GM19239 (cell line): ENCODE measurements at places on chromosomes 16 and 17.

GRCh38 chr17:13374203-13375143 is 227.3 kb downstream of the HS3ST3A1 start:
- DNase-seq, result no peak

- no peak for DNase-seq
These were observed 484 bp upstream of the NUDT7 start for GRCh38 chr16:77721752-77722308.

DNA sequence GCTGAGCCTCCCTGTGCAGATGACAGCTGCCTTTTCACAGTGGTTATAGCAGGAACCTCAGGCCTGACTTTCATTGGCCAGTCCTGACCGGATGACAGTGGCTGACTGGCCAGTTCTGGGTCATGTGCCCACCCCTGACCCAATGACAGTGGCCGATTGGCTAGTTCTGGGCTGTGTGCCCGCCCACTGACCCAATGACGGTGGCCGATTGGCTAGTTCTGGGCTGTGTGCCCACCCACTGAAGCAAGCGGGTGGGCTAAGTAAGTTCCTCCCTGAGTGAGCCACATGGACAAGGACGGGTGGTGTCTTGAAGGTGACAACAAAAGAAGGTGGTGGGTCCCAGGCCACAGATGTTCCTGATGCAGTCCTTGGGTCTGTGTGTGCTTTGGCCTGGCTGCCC is 9.5 kb downstream of the DEF8 start:
- DNase-seq, result no peak

DNA sequence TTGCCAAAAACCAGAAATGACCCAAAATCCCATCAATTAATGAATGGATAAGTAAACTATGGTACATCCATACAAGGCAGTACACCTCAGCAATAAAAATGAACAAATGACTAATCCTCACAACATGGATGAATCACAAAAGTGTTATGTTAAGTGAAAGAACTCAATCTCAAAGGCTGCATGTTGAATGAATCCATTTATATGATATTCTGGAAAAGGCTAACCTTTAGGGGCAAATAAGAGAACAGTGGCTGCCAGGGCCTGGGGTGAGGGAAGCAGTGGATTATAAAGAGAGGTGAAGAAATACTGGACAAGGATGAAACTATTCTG is 46.1 kb upstream of the MSI2 start:
- no peak for DNase-seq
